ENCODE measurements at places on chromosomes 11 and 22.

GRCh38 chr11:83663446-83663845, 377.3 kb upstream of the CCDC90B start:
- DNase-seq = no peak

- peak; percentile 89 for DNase-seq
Measured at GRCh38 chr11:59560702-59561473, 49.5 kb downstream of the OR4D9 start.

GRCh38 chr11:74694136-74694930, 36.9 kb downstream of the CHRDL2 start:
- DNase-seq = no peak

GRCh38 chr11:83033972-83034672, 37.6 kb downstream of the RAB30 start:
- no peak for DNase-seq

- no peak for DNase-seq
Measured at GRCh38 chr11:116960930-116961329, 123.5 kb upstream of the APOA1 start.

- DNase-seq = no peak
Measured at GRCh38 chr11:132077416-132077815, 707.0 kb downstream of the NTM start.

DNA sequence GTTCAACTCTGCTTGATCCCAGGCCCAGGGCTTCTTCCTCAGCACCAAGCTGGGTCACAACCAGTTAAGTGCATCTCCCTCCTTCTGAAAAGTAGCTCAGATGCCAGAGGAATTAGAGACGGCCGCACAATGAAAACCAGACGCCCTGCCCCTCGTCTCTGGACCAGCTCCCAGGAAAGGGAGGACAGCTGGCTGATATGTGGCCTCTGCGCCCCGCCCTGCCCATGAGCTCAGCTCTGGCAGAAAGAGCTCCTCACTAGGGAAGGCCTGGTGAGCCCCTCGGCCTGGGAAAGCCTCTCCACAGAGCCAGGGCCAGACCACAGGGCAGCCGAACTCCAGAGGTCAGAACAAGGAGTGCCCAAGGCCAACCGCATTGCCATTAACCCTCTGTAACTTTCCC, 18.1 kb upstream of the SCGB1A1 start:
- DNase-seq = no peak

GRCh38 chr11:100867606-100868005, 180.5 kb downstream of the ARHGAP42 start:
- no peak for DNase-seq

DNA sequence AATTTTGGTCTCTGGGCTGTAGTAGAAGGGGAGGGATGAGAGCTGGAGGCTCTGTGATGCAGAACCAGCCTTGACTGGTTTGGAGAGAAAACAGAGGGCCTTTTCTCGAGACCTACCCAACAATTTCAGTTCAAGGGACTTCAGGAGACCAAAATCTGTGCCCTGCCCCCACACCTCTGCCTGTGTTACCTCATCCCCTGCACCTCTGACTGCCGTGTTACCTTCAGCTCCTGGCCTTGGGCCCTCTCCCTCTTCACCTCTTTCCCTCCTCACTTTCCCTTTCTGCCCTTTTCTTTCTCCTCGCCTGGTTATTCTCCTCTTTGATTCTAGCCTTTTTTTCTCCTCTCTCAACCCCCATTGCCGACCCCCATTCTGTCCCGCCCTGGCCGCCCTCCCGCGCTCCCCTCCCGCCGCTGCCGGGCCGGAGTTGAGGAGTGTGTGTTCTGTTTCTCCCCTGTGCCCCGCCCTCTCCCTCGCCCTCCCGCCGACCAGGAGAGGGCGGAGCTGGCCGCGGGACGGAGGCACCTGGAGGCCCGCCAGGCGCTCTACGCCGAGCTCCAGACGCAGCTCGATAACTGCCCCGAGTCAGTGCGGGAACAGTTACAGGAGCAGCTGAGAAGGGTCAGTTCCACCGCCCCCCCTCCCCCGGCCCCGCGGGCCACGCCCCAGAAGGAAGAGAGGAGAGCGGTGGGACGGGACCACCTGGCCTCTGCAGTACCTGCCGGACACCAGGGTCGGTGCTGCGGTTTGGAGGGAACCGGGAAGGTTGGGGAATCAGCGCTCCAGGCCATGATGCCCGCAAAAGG, 27.2 kb downstream of the PHLDB1 start:
- DNase-seq = no peak

Data from activated CD4-positive, alpha-beta T cell treated with anti-CD3 and anti-CD28 coated beads, Interleukin-2, Interleukin-6, amounts not matched to agents 100 ng/mL and 50 ng/mL, durations not matched to agents 16 hours and 8 hours (primary cell).